LNCaP clone FGC (cell line): ENCODE measurements at places on chromosomes 2 and 18.

GRCh38 chr2:132497591-132497990, 81.0 kb downstream of the GPR39 start:
- no peak for DNase-seq

DNA sequence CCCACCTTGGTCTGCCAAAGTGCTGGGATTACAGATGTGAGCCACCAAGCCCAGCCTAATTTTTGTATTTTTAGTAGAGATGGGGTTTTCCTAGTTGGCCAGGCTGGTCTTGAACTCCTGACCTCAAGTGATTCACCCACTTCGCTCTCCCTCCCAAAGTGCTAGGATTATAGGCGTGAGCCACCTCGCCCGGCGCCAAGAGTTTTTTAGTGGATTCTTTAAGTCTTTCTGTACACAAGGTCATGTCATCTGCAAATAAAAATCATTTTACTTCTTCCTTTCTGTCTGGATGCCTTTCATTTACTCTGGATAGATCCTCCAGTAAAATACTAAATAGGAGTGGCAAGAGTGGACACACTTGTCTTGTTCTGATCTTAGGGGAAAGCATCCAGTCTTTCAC, 61.7 kb downstream of the KCMF1 start:
- DNase-seq = peak; percentile 74

DNA sequence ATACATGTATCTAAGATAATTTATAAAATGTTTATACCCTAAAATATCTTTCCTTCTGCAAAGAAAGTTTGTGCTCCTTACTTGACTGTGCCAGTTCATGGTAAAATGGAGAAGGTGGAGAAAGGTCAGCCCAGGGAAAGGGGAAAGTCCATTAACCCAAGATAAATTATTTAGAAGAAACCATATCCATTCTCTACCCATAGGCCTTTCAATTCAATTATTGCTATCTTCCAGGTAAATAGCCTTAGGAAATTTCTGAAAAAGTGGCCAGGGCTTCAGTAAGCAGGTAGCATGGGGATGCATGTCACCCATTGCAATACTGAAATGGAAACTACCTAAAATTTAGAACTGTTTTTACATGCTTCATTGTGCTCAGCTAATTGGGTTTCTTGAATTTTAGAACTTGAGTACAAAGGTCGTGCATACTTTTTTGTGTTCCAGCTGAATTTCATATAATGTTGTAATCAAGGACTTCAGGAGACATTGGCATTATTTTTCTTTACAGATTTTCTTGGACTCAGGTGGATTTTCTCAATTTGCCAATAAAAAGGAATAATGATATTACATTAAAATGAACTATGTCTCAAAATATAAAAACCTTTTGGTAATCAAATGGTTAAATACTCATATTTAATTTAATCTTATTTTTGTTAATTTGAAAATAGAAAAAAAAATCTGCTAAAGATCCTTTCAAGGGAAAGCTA, 124.9 kb downstream of the CSRNP3 start:
- no peak for DNase-seq

DNA sequence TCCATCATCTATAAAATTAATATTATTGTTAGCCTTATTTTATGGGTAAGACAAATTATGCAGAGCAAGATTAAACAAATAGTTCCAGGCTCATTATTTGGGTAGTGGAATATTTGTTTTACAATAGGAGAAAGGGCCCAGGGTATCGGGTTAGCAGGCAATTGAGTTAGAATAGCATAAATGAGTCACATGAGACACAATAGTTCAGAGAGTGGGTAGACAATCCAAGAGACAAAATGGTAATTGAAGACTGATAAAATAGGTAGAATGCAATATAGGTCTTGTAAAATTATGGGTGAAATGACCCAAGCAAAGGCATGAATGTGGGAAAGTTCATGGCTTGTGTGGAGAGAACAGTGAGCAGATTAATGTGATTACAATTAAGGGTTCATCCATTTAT, 790.9 kb upstream of the GCFC2 start:
- DNase-seq = peak; percentile 18

- no peak for DNase-seq
Observed at GRCh38 chr2:68832233-68832869, 38.8 kb downstream of the BMP10 start.

GRCh38 chr2:71064754-71065621, 3.5 kb upstream of the NAGK start:
- DNase-seq = no peak

DNA sequence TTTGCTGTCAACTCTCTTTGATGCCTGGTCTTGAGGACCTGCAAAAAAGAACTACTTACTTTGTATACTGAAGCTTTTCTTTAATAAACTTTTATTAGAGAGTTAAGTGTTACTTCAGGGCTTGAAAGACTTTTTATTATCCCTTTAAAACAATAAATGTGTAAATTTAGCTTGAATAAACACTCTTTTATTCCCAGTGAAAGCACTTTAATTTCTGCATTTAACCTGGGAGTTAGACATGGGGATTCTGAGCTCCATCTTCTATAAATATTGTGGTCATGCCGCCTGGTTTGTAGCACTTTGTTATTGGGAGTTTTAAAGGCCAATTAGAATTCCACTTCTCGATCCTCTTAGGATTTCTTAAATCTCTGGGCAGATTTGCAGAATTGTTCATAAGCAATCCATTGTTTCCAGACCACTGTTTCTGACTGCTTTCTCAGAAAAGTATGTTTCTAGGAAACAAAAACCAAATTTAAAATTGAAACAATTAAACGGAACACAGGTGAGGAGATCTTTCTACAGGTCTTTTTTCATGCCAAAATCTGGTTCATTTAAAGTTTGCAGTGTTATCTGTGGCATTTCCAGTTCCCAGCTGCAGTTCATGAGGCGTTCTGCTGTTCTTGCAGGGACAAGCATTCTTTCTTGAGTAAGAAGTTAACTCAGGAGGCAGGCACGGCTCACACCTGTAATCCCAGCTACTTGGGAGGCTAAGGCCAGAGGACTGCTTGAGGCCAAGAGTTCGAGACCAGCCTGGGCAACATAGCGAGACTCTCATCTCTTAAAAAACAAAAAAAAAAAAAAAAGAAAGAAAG, 18.1 kb upstream of the E2F6 start:
- no peak for DNase-seq

DNA sequence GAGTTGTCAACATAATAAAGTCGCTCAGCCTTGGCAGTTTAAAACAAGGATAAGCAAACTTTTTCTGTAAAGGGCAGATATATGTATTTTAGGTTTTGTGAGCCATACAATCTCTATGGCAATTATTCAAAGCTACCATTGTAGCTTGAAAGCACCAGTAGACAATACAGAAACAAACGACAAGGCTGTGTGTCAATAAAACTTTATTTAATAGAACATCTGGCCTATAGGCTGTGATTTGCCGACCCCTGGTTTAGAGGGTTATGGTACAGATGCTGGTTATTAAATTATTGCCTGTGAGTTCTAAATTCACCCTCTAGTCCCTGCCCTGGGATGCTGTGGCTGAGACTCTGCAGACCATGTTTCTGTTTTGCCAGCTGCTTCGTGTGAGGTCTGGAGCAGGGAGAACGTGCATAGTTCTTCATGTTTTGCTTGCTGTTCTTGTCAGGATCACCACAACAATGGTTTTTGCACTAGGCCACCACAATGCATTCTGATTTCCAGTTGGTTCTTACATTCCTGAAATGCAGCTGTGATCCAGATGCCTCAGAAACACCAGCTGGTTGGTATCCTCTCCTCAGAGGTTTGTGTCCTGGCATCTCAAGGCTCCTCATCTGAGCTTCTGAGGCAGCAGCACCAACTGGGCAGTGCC, 46.6 kb downstream of the ICOS start:
- no peak for DNase-seq

DNA sequence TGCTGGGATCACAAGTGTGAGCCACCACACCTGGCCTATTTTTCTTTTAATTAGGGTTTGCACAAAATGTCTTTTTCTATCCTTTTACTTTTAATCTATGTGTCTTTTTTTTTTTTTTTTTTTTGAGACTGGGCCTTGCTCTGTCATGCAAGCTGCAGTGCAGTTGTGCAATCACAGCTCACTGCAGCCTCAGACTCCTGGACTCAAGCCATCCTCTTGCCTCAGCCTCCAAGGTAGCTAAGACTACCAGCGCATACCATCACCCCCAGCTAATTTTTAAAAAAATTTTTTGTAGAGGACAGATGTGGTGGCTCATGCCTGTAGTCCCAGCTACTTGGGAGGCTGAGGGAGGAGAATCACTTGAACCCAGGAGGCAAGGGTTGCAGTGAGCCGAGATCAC, 27.1 kb downstream of the ADCY3 start:
- DNase-seq = no peak

DNA sequence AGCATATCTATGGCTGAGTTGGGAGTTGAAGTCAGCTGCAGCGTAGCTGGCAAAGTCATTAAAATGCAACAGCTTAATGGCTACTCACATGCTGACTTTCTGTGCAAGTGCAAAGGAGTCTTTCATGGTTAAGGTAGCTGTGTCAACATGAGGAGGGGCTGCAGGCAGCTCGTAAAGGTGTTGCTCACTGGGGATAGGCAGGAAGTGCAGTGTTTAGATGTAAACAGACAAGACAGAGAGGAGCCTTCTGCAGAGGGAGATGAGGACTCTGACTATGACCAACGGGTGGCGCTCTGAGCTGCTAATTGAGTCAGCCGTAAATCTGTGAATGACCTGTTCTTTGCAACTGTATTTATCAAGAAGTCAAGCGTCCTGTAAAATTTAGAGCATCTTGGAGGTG, 22.3 kb upstream of the CAVIN2 start:
- DNase-seq = peak; percentile 51
